ENCODE measurements at places on chromosomes 13 and 19.

- DNase-seq: no peak
Measured at GRCh38 chr13:91655731-91656130, 257.3 kb downstream of the GPC5 start.

- no peak for DNase-seq
Measured at GRCh38 chr13:100637380-100637779, 37.2 kb downstream of the TMTC4 start.

GRCh38 chr13:40109351-40109844 lies 453.9 kb downstream of the COG6 start:
- no peak for DNase-seq

DNA sequence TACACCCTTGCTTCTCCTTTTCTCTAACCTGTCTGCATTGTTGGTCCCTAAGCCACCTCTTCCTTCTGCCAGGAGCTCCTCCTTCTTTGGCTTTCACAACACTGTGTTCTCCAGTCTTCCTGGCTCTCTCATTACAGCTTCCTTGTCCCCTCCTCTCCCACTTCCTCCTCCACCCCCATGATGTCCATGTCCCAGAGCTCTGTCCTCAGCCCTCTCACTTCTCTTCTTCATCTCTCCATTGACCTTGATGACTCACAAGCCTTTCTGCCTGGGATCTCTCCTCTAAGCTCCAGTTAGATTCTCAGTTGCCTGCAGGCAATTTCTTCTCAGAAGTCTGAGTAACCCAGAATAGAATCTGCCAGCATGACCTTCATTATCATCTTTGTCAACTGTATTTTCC lies 100.3 kb upstream of the WASF3 start:
- DNase-seq: no peak

DNA sequence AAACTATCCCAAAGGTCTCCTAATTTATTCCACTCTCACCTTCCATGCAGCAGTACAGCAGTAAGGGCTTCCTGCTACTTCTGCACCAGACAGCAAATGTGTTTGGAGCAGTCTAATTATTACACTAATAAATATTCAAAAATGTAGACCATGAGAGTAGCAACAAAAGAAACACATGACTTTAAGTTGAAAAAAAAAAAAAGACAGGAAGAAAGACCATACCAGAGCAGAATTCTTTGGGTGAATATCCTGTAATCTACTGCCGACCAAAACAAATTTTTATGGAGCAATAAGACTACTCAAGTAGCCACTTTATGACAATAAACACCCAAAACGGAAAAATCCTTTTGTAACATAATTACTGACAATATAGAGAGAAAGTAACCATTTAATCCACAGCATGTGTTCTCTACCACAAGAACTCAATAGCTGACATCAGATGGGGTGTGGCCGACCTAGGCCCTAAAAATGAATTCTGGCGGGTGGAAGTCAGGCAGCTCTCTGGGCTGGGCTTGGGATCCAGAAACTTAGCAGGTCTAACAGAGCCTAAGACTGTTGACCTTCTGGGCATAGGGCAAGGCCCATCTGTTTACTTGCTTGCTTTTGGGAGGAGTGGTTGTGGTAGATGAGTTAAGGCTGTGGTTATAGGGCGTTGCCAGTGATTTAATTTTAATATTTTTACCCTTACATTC lies 4.6 kb downstream of the KLF12 start:
- peak; percentile 81 for DNase-seq
